RPMI8226 (cell line): ENCODE measurements at places on chromosomes 11 and 22.

DNA sequence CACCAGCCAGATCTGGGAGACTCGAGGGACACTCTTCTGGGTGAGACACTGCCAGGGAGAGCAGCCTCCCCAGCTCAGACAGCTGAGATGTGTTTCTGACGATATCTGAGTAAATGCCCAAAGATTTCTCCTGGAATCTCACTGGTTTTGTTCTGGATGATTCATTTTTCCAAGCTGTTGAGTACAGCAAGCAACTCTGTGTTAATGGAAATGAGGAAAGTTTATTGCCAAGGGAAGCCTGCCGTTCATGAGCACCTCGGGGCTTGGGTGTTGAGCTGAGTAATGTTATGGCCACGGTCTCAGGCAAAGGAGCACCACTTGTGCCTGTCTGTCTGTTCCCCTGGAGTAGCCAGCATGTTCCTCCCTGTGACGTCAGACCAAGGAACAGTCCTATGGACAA lies 1132.4 kb downstream of the BRD1 start:
- DNase-seq = no peak

- DNase-seq = no peak
These were observed 48.4 kb downstream of the INSC start for GRCh38 chr11:15163136-15163535.

DNA sequence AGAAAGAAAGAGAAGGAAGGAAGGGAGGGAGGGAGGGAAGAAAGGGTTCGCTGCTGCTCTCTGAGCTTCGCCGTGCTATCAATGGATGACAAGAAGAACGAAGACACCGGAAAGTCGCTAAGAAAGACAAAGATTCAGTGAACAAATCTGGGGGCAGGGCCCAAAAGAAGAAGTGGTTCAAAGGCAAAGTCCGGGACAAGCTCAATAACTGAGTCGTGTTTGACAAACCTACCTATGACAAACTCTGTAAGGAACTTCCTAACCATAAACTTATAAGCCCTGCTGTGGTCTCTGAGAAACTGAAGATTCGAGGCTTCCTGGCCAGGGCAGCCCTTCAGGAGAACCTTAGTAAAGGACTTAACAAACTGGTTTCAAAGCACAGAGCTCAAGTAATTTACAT lies 2.9 kb upstream of the TTLL1 start:
- DNase-seq = no peak

DNA sequence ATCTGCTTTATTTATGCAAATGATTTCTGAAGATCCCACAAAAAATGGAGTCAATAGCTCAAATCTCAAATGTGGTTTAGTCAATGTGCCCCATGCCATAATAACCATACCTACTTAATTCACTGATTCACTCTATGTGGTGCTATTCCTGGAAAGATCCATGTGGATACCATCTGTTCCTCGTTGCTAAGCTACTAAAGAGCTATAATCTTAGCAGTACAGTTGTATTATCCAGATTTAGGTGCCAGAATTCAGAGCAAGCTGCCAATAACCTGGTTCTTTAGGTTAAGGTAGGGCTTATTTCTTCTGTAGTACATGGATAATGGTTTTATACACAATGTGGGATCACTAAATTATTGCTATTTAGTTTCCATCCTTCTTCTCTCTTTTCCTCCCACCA lies 974.7 kb upstream of the CCDC90B start:
- no peak for DNase-seq

DNA sequence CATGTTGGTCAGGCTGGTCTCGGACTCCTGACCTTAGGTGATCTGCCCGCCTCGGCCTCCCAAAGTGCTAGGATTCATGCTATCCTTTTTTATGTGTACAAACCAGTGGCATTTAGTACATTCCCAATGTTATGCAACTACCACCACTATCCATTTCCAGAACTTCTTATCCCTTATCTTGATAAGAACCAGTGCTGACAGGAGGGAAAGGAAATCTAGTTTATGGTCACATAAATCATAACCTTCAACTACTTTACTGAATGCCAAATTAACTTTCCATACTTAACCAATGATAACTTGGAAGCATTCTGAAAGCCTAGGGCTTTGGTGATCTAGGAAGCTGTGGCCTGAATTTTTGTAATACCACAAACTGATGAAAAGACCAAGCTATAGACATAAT lies 170.4 kb downstream of the SWAP70 start:
- DNase-seq = no peak

DNA sequence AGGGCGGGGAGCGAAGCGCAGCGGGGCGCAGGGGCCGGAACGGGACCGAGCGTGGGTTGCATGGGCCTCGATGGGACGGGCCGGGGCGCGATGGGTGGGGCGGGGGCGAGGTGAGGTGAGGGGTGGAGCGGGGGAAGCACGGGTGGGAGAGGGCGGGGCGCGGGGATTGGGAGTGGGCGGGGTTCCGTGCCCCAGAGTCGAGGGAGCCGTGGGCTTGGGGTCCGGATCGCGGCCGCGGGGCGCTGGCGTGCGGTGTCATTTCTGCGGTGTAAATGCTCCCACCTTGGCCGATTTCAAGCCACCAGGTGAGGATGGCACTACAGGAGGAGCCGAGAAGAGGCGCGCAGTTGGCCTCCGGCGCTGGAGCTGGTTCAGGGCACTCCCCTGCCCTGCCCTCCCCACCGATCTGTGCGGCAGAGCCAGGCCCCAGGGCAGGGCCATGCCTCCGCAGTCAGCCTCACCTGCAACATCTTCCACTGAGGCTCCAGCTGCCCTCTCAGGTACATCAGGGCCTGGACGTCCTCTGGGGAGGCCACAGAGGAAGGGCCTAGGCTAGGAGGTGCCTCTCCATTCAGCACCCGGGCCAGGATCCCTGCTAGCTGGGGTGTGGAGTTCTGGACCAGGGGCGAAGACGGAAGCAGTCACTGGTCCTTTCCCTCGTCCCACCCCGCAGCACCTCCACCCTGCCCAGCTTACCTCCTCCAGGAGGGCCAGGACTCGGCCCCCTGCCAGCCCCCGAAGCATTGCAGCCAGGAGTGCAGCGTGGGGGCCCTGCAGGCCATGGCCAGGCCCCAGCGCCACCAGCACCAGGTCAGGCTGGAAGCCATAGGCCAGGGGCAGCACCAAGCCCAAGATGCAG lies 620 bp upstream of the TUBGCP6 start:
- peak; percentile 42 for DNase-seq

DNA sequence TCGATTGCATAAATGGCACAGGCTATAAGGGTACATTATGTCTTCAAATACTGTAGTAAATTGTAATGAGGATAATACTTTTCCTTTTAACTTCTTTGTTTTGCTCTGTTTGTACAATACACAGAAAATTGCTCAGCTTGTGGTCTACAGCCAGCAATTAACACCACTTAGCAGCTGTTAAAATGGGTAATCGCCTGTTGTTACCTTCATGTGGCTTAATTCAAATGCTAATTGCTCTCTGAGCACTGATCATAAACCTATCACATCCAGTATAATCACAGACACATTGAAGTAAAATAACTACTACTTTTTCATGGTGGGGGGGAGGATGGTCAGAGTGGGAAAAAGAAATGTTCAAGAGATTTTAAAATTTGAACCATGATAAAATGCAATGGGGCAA lies 1164.1 kb upstream of the CNTN5 start:
- no peak for DNase-seq

GRCh38 chr11:71447791-71448256 lies 369 bp downstream of the DHCR7 start:
- peak; percentile 51 for DNase-seq

DNA sequence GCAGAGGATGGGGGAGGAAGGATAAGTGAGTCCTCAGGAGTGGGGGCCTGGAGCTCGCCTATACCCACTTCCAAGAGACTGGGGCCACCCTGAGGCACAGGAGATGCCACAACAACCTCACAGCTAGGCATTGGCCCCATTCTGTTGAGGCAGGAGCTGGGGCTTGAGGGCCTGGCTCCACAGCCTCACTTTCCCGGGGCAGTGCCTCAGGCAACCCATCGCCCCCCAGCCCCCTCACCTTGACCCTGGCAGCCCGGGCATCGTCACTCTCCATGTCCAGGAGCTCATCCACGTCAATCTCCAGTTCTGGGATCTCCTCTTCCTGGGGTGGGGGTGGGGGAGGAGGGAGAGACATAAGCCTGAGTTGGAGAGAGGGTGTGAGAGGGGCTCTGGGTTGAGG lies 1.8 kb downstream of the PPP1R14B start:
- peak; percentile 14 for DNase-seq

DNA sequence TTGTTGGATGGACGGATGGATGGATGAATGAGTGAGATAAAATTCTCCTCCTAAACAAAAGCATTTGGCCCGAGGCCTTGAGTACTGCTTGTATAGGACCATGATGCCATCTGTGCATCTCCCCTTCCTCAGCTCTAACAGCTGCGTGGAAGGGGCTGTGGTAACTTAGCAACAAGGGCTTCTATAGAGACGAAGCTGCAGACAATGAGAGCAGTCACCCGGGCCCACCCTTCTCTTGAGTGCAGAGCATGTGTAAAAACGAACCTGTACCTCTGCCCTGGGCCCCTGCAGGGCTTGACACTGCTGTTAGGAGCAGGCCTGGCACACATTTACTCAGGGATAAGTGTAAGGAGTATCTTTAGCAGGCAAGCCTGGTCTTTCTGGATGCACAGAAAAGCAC lies 391.5 kb downstream of the CADM1 start:
- DNase-seq = no peak

DNA sequence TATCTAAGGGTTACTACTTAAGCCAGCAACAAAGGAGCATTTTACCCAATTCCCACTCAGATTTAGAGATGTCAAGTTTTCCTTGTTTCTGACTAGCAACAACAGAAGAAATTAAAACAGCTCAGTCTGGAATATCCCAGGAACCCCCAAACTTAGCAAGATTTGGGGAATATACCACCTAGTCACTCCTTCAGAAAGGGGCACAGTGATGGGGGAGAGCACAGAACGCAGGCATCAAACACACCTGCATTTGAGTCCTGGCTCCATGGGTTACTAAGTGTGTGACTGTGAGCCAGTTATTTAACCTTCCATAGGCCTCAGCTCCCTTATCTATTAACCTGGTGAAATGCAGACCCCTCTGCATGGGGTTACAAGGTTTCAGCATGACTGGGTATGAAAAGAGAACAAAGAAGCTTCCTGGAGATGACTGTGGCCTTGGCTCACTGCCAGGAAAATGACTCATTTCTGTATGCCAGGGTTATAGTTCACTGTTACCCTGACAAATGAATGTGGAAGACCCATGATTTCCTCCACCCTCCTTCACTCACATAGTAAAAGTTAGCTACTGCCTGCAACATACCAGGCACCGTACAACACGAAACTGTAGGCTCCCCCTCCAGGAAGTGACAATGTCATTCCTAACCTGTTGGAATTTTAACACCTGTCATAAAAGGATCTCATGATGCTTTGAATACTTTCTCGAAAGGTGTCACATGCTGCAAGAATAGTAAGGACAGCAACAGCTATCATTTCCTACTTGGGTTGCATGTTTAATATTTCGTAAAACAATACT lies 79.6 kb downstream of the ME3 start:
- DNase-seq = peak; percentile 75

GRCh38 chr11:108115500-108116140 lies 5.7 kb upstream of the ACAT1 start:
- DNase-seq = peak; percentile 75

GRCh38 chr11:17921659-17922415 lies 91.0 kb downstream of the SERGEF start:
- peak; percentile 8 for DNase-seq

DNA sequence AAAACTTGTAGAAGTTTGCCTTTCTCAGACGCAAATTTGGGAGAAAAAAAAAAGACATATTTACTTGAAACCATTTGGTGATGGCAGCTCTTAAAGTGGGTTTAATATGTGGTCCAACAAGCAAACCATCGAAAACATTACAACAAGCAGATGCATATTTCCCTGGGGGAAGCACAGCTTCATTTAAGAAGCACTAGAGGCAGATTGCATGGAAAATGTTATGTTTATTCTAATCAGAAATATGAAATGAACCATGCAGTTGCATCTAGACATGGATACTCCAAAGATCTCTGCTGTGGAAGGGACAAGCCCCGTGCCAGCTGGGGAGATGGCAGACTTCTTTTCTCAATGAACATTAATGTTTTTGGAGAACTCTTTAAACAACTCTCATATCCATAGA lies 57.4 kb upstream of the PARVA start:
- DNase-seq = no peak

- DNase-seq = peak; percentile 77
These were observed 8.3 kb downstream of the NDUFV1 start for GRCh38 chr11:67614730-67615714.

DNA sequence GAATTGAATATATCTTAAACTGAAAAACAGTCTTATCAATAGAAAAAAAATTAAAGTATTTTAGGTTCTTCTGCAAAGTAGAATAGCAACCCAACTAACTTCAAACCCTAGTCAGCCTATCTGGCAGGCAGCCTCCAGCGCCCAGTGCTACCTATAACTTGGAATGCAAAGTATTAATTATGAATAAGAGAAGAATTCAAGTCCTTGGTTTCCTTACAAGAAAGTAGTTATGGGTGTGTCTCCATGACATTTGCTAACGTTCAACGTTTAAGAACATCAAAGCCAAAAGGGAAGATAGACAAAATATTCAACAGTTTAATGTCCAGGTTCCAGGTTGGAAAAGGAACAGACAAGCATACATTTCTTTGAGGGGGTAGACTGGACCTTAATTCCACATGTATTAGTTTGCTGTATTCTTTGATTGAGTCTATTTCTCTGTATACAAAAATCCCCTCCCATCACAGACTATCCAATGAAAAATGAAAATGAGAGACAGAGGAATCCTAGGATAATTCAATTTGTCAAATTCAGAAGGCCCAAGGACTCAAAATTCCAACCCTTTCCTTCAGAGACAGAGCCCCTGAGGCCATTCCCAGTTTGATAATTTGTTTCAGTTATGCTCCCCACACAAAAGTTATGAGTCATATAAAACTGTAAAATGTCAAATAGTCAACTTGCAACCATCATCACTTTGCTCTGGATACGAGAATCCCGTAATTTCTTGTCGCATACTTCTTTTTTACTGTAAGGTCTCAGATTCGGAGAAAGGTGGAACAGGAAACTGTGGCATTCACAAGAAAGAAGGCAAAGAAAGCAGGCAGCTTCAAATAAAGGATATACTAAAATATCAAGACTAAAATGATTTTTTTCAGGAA lies 83.7 kb upstream of the CHRM4 start:
- no peak for DNase-seq

GRCh38 chr11:111426617-111427016 lies 47.5 kb upstream of the POU2AF1 start:
- no peak for DNase-seq

- DNase-seq = no peak
These were observed 142.4 kb downstream of the KIRREL3 start for GRCh38 chr11:126857860-126858808.

DNA sequence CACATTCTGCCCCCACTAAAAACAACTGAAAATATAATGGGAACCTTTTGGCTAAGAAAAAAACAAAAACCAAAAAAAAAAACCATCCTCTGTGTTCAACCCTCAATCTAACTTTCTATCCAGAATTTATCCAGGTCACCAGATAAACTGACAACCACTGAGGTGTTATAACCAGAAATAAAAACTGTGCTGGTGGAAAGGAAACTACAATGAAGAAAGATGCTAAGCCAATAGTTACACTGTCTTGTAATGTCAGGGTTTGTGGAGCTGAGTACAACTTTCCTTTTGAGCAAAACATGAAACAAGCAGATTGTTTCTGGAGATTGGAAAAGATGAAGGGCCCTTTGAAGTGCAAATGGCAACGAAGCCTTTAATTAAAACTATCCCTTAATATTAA lies 50.8 kb downstream of the PRDM10 start:
- no peak for DNase-seq
